Stimulated activated CD8-positive, alpha-beta memory T cell treated with anti-CD3 and anti-CD28 coated beads, Interleukin-4, amount 100 ng/mL, for 24 hours (primary cell): ENCODE measurements at places on chromosomes 3 and 15.

DNA sequence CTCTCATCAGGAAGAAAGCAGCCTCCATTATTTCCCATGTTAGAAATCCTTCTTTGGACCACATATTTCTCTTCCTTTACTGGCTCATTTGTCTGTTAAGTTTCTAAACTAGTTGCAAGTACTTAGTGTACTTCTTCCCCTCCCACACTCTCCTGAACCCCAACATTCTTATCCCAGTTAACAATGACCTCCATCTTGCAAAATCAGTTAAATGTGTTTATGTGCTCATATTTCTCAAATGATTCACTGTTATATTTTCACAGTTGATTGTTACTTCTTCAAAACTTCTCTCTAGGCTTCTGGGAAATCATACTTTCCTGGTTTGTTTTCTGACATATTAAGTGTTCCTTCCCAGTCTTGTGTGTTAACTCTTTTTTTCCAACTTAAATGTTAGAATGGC, 856.9 kb downstream of the EPHA3 start:
- DNase-seq = no peak

DNA sequence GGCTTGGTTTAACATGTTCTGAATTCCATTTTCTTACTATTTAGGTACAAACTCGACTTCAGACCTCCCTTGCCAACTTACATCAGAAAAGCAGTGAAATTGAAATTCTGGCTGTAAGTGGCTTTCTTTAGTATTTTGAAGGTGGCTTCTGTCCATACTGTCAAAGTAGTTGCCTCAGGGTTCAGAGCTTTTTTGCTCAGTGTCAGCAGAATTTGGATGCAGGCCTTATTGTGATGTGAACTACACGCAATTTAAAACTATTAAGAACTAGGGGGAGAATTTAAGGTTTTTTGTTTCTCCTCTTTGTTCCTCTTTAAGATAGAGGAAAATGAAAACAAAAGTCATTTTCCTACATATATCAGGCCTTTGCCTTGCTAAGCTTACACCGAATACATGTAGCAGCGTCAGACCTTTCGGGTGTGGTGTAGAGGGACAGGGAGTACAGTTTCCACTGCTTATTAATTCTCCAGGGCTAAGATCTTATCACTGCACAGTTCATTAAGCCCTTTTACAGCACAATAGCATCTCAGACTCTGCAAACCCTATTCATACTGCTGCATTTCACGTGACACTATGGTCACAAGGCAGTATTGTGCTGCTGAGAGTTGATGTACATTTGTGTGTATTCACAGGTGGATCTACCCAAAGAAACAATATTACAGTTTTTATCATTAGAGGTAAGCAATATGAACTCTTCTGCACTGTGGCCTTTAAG, 6.7 kb downstream of the SRP14 start:
- DNase-seq = no peak

DNA sequence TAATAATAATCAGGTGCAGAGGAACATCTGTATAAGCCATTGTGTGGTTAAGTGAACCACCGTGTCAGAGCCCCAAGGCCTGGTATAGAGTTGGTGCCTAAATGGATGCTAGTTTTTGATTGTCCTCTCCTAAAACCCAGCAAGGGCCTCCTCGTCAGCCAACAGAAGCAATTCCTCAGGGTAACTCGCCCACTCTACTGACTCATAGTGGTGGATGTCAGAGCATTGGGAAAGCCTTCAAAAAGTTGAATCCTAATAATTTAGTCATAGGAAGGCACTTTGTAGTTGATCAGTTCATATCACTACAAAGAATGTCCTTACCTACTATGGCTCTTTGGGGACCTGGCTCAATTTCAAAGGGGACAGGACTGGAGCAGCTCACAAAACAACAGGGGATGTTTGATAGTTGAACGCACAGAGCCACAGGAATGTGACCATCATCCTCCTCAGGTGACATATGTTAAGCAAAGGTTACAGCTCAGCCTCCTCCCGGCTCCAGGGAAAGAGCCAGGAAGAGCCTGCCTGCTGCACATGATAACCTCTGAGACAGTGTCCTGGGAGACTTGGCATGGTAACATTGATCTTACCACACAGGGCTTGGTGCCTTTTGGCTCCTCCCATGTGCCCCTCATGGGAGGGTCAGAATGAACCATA, 338.7 kb downstream of the CLSTN2 start:
- DNase-seq = no peak

DNA sequence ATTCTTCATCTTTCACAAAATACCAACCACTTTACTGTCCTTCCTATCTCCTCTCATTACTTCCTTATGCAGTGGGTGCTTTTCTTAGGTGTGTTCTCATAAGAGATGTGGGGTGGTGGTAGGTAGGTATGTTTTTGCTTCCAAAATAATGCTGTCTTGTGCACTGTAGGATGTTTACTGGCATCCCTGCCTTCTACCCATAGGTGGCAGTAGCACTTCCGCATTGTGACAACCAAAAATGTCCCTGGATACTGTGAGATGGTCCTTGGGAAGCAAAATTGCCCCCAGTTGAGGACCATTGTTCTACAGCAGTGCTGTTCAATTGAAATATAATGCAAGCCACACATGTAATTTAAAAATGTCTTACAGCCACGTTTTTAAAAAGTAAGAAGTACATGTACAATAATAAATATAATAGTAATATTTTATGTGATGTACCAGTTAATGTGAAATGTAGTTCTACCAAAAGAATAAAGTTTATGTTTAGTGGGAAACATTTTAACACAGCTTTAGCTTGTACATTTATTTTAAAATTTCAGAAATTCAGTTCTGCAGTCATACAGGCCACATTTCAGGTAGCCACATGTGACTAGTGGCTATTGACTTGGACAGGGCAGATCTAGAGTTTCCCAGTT, 75.2 kb downstream of the NEO1 start:
- DNase-seq = no peak

GRCh38 chr15:72086920-72087648, 30.9 kb downstream of the MYO9A start:
- DNase-seq = no peak

- DNase-seq = no peak
These were observed 123.5 kb downstream of the NUP210 start for GRCh38 chr3:13296662-13297061.

- DNase-seq = no peak
These were observed 29.5 kb downstream of the FAM43A start for GRCh38 chr3:194715022-194715800.

DNA sequence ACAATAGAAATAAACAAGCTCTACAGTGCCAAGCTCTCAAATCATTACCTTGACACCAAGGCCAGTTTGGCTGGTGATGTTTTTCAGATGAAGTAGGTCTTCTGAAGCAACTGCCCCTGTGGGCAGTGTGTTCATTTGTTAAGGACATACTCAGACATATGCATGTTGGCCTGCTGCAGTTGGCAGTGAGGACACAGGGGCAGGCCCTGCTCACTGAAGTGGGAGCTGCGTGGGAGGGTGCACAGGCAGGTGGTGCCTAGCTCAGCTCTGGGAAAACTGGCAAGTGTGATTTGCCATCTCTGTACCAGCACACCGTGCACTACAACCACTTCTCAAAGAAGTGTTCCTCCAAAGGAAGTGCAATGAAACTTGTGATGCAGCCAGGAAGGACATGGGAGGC, 28.5 kb upstream of the SNRK start:
- no peak for DNase-seq
